ENCODE measurements at places on chromosomes 12 and 14.

DNA sequence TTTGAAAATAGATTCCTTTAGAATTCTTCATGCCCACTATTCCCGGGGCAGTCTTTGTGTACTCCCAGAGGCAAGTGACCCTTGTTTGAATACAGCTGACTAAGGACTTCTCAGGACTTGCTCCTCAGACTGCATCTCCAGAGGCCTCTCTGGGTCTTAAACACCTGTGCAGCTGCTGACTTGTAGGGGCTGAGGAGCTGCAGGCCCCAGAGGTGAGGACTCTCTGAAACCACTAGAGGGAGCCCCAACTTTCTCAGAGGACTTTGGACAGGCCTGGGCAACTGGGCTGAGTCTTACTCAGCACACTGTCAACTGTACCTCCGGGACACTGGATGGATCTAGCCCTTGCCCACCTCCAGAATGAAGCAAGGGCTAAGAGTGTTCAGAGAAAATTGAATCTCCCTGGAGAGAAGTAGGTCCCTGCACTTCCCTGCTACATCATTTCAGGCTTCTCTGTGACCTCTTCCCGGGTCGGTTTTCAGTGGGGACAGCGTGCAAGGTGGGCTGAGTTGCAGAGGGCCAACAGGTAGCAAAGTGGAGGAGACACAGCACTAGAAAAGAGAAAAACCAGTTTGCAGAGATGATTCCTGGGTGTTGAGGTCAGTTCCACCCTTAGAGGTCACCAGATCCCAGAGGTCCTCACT, 164.6 kb downstream of the TMEM117 start:
- DNase-seq, result peak; percentile 5

DNA sequence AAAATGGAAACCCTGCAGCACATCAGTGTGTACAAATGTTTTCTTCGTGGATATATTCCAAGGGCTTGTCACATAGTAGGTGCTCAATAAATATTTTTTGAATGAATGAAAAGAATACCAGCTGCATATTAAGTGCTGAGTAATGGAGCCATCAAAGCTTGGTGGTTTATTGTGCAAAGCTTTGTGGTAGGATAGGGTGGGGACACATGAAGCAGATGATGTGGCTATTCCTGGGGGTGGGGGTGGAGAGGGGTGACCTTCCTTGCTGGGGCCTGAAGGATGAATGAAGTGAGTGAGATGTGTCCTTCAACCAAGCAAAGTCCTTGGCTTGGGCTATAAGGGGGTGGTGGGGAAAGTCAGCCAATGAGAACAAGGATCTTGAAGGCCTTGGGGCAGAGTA, 4.3 kb upstream of the KRT81 start:
- no peak for DNase-seq

DNA sequence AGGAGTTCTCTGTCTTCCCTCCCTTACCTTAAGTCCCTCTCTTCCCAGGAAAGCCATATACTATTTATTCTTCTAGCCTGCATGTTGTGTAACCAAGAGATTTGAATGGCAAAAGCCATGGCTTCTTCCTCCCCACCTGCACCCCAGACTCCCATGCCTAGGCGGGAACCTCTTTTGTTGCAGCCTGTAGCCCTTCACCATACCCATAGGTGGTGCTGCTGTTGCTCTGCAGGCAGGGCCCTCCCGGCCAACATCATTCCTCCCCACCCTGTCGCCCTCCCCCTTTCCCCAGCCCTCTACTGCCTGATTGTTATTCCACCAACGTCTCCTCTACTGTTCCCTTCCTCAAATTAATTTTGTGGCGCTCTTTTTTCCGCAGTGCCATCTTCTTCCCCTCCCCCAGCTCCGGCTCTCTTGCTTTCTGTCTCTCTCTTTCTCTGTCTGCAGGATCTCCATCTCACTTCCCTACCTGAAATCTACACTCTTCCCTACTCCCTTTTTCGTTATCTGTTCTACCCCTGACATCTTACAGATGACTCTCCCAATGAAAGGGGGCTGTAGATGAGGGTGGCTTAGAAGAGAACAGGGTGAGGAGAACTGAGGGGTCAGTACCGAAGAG, 13.8 kb downstream of the NGDN start:
- DNase-seq, result no peak

GRCh38 chr14:20746566-20746965, 879 bp downstream of the EDDM3A start:
- DNase-seq, result no peak

- DNase-seq, result no peak
These were observed 1.0 kb downstream of the KCNA1 start for GRCh38 chr12:4910502-4911315.

DNA sequence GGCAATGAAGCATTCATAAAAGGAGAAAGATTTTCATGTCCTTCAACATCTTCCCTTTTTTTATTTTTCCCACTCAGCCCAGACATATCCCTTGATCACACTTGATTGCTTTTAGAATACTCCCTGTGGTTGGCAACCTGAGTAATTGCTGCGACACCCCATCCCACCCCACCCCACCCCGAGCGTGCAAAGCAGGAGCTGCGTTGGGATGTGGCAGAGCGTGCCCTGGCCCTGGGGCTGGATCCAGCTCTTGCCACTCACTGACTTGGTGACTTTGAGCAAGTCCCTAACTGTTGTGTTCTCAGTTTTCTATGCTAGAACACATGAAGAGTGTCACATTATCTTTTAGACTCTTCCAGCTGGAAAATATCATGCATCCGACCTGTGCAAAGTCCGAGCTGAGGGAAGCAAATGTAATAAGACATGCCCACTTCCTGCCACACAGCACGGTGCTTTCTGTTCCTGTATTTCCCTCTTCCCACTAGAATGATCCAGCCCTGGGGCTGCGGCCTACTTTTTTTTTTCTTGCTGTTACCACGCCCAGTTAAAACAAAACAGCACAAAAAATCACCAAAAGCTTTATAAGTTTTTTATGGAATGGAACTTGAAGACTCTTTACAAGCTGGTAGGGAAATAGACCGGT, 4.0 kb downstream of the ASCL4 start:
- no peak for DNase-seq

DNA sequence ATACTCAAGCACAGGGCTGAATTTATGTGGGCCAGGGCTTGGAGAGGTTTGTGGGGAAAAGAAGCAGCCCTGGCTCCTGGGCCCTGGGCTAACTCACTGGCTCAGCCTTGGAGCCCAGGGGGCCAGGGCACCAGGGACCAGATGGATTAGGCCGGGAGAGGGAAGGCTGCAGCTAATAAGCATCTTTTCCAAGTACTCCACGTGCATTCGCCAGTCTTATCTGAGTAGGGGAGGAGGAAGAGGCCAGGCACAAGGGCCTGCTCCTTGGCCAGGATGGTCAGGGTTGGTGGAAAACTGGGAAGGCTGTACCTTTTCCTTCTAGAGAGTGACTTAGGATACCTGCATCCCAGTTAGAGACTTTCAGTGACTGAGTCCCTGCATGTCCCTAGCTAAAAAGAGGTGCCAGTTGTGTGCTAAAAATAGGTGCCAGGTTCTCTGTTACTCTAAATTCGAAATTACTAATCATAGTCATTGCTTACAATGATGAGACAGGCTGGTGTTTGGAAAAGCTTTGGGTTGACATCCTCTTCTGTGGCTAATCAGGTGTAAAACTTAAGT, 1.3 kb downstream of the GLRX5 start:
- DNase-seq, result no peak

GRCh38 chr12:117453961-117454360, 92.5 kb upstream of the NOS1 start:
- DNase-seq, result no peak

GRCh38 chr12:117526757-117527478, 165.5 kb upstream of the NOS1 start:
- DNase-seq, result no peak
